ENCODE measurements at places on chromosomes 16 and 17.

DNA sequence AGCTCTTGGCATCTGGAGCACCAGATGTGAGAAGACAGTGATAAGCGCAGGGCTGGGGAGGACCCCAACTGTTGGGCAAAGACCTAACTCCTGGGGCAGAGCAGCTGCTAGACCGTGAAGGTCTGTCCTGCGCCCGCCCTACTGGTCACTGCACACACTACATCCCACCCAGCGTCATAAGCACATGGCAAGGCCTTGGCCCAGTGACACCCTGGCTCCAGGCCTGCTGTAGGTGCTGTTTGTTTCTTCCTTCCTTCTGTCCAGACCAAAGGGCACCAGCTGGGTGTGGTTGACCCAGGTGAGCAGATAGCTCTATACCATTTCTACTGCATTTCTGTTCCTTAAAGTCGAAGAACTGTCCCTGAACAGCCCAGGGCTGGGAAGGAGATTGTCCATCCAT lies 6.4 kb downstream of the TRPV3 start:
- no peak for DNase-seq

- DNase-seq: no peak
Measured at GRCh38 chr16:68731637-68732036, 5.5 kb upstream of the CDH1 start.

- DNase-seq: no peak
Measured at GRCh38 chr17:61496174-61496956, 44.1 kb downstream of the TBX4 start.

DNA sequence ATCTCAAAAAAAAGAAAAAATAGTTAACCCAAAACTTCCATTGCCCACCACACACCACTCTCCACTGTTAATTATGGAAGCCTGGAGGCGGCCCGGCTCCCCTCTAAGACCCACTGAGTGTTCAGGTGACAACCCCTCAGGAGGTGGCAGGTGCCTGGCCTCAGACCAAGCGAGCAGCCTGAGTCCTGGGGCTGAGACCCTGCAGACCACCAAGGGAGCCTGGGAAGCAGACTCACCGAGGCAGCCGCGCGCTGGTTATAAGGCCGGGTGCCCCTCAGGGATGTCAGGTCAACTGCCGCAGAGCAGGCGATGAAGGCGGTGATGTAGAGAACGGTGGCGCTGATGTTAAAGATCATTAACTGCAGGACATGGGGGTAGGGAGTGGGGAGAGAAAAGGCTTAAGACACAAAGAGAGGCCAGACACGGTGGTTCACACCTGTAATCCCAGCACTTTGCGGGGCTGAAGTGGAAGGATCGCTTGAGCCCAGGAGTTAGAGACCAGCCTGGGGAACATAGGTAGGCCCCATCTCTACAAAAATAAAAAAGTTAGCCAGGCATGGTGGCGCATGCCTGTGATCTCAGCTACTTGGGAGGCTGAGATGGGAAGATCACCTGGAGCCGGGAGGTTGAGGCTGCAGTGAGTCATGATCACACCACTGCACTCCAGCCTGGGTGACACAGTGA lies 13.3 kb downstream of the ARL2BP start:
- DNase-seq: no peak

DNA sequence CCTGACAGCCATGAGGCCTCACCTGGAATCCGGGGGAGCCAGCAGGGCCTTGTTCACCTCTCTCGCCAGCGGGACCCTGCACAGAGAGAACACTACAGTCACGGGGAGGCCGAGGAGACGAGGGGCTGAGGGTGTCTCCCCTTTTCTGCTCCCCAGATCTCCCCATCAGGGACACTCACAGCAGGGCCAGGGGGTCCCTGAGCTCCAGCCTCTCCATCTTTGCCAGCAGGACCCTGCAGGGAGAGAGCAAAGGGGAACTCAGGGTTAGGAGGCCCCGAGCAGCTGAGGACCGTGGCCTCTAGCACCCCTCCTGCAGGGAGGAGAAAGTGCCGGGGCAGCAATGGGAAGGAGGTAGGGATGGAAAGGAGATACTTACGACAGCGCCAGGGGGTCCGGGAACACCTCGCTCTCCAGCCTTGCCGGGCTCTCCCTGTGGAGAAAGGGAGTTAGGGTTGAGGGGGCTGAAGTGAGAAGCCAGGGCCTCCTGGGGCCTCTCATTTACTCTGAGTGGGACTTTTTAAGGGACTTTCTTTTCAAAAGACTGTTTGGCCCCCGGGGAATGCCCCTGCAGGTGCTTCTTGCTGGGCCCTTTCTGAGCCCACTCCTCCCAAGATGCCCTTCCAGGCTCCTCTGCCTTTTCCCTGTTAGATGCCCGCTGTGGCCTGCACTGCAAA lies 8.7 kb downstream of the COL1A1 start:
- no peak for DNase-seq
